ENCODE measurements at places on chromosomes 3 and 15.

GRCh38 chr3:172303941-172304558, 144.2 kb downstream of the GHSR start:
- DNase-seq = no peak

- no peak for DNase-seq
These were observed 101.5 kb downstream of the SHQ1 start for GRCh38 chr3:72746430-72747411.

DNA sequence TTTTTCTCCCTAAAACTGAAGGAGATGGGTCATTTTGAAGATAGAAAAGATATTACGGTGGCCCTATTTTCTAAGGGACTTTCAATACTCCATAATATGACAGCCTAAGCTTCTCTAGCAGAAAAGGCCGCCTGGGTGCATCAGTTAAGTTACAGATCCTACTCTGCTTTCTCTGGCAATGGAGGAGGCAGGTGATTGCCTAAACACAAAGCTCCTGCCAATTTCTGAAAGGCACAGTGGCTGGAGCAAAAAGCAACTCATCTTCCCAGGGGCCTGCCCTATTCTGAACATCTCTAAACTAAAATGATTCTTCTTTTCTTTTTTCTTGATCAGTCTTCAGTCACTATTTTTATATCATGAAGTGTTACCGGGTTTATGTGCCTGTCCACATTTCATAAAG, 276.7 kb downstream of the CNTN4 start:
- DNase-seq = no peak

GRCh38 chr15:68682330-68682729, 103.5 kb downstream of the CORO2B start:
- peak; percentile 4 for DNase-seq

DNA sequence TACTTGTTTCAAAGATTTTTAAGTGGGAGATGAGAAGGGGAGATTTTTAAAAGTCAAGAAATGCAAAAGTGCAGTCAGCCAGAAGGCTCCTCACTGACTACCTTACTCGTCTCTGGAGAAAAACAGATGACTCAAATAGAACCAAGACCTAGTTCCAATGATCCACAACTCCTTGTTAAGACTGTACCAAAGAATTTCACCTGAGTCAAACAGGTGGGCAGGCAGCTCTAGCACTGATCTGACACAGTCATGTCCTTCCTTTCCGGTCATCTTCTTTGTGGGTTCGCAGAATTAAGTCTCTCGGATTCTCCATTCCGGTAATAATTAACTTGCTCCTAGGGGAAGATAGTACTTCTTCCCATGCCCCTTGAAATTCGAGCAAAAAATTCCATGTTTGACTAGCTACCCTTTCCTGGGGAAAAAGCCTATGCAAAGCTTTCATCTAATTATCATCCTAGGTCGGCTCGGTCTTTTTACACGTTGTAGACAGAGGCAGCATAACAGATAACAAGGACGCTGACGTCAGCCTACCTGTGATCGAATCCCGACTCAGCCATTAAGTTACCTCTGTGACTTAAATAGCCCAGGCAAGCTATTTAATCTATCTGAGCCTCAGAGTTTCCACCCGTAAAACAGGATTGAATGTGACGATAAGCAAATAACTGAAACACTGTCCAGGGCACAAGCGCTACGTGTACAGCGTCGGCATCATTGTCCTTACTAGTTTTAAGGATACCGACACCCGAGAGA, 758 bp downstream of the SELENOK start:
- peak; percentile 21 for DNase-seq

DNA sequence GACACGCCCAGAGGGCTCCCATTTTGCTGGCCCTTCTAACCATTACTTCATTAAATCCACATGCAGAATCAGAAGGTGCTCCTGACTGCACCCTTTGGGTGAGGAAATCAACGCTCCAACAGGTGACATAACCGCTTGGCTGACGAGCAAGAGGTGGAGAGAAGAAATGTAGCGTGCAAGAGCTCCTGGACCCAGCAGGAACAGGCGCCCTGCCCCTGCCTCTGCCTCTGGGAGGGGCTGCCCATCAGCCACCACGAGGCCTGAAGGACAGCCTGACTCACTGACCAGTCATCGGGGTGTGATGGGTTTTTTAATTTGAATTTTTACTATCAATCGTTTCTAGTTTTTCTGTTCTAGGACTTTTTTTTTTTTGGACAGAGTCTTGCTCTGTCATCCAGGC, 218.2 kb downstream of the ADAMTS17 start:
- no peak for DNase-seq

DNA sequence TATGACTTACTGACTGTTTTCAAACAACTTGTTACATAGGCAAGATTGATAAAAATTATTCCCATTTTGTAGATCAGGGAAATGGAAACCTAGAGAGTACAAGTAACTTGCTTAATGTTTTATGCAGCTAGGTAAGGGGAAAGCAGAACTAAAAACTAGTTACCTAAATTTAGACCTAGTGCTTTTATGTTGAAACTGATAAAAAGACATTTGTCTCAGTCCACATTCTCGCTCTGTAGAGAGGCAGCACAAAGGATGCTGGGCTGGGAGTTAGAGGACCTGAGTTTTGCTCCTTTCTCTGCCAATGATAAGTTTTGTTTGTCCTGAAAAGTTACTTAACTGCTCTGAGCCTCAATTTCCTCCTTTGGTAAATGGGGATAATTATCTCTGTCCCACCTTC, 17.4 kb downstream of the TIMP4 start:
- DNase-seq = no peak

DNA sequence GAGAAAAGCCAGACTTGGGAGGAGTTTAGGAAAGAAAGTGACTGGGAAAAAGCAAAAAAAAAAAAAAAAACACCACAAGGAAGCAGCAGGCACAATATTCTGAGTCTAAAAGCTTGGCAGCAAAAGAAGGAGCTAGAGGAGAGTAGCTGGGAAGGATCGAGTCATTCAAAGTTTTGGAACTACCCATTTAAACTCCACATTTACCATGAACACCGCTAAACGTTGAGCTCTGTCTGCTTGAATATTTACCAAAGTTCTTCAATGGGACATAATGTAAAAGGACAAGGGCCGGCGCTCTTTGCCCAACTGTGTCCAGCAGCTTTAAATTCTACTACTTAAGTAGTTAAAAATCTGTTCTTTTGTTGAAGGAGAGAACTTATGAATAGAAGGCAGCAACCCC, 481.9 kb downstream of the FOXP1 start:
- DNase-seq = no peak

GRCh38 chr3:100500320-100500880, 8.0 kb downstream of the TMEM45A start:
- DNase-seq = no peak

- DNase-seq = no peak
These were observed 14.2 kb upstream of the SLC6A6 start for GRCh38 chr3:14388201-14388600.

- peak; percentile 43 for DNase-seq
These were observed 124.2 kb downstream of the GHSR start for GRCh38 chr3:172323894-172324610.
